Mucosa of gallbladder (tissue), 1 donor: ENCODE measurements at places on chromosomes 3 and 15. TPM values are rescaled to one million over a fixed set of nuclear protein-coding genes. Genes with fewer than 3 reads are reported as not detected.

DUOXA1 gene
- total RNA-seq: 10.6 TPM

RAB11A gene
- total RNA-seq: 250 TPM

P2RY1 gene
- 9.1 TPM for total RNA-seq

KIF15 gene
- 1.7 TPM for total RNA-seq

TUSC7 gene
- not detected for total RNA-seq
